LHCN-M2 (cell line): ENCODE measurements at places on chromosomes 5 and 9. TPM values are rescaled to one million over a fixed set of nuclear protein-coding genes. Genes with fewer than 3 reads are reported as not detected.

The DMGDH gene
- 0.13 and 0.17 TPM in 2 replicates for total RNA-seq

The CXXC5 gene
- 240 and 264 TPM in 2 replicates for total RNA-seq

GRCh38 chr5:147216552-147217154 lies 18.2 kb upstream of the STK32A start:
- no peak for DNase-seq

- no peak for DNase-seq
Observed at GRCh38 chr5:142650881-142651280, 35.0 kb downstream of the FGF1 start.

DNA sequence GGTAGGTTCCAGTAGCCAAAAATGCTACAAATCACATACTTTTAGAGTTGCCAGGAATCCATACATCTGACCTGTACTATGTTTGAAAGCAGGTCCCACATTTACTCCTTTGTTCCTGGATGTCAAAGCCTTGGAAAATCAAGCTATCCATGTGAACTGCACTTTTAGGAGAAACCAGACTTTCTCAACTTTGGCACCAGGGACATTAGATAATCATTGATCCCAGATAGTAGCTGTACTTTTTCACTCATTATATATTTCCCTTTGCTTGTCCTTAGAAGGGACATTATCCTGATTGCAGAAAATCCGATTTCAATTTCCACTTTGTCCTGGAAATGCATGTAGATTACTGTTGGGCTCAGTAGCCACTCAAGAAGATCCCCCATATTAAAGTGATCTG lies 44.1 kb upstream of the SLC28A3 start:
- DNase-seq, result no peak
